ENCODE measurements at places on chromosomes 3 and 15.

- peak; percentile 4 for DNase-seq
These were observed 1.3 kb downstream of the GOLGA8A start for GRCh38 chr15:34436126-34436955.

DNA sequence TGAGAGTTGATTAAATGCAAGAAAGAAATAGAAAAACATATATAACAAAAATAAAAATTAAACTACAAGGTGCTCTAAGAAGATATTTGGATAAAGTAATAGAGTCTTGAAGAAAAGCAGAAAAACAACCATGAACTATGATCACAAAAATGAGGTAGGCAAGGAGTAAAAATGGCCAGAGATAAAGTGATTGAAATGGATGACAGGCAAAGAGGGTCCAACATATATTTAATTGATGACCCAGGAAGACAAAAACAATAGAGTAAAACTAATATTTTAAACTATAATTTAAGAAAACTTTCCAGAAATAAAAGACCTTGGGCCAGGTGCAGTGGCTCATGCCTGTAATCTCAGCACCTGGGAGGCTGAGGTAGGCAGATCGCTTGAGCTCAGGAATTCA lies 22.1 kb upstream of the WDR49 start:
- no peak for DNase-seq

- no peak for DNase-seq
These were observed 124.9 kb upstream of the PRR20G start for GRCh38 chr3:127412578-127413317.

DNA sequence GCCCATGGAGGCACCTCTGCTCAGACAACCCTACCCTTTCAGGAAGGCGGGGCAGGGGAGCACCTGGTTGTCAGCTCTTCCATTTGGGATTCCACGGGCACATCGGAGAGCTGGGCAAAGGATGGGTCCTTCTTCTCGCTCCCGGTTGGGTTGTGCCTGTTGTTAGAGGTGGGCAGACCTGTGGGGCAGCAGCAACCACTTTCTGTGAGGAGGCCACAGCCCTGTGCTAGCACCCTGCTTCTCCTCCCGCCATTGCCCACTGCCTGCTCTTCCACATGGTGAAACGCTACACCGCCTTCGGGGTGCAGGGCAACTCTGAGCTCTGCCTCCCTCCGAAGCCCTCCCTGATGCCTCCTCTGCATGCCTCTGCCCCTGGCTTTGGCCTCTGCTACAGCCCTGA lies 7.0 kb upstream of the HHATL start:
- no peak for DNase-seq

DNA sequence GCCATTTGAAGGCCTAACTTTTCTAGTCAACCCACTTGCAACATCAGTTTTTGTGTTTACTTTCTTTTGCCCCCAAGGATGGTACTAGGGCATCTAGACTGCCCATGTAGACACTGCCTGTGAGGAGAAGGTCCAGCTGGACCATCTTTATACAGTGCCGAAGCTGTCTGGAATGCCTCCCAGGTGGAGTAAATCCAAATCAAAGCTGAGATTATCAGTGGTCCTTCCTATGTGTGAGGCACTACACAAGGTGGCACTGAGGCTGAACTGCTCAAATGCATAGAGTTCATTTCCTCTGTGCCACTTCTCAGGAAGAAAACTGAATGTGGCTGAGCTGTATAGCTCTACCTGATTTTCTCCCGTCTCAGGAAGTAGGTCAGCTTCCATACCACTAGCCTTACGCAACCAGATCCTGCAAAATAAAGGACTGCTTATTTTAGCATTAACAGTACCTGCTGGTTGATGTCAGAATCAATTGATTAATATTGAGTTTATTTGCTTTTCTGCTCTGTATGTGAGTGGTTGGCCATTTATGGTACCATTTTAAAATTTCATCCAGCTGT lies 106.1 kb downstream of the GHSR start:
- DNase-seq: no peak

- DNase-seq: no peak
These were observed 131.2 kb upstream of the TGFBR2 start for GRCh38 chr3:30475038-30475808.
